HCT116 (cell line): ENCODE measurements at places on chromosomes 3 and 15.
A peak's percentile ranks its signal among the peaks of the same experiment; 100 is the strongest.

DNA sequence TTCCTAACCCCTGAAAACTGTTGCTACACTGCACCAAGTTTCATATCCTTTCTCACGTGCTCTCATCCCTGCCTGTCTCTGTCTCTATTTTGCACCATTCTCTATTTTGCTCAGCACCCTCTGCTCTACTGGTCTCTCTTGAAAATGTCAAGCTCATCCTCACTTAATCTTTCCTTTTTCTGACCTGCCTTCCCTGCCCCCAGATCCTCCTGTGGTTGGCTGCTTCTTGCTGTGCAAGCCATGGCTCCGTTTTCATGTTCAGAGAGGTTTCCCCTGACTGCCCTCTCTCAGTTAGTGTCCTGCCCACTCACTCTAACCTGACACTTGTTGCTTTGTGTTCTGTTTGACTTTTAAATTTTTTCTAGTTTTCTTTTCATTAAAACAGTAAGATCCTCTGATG, 6.0 kb downstream of the CCDC174 start:
- no peak for DNase-seq

GRCh38 chr3:111737706-111738086, 121.4 kb upstream of the PHLDB2 start:
- DNase-seq: no peak

DNA sequence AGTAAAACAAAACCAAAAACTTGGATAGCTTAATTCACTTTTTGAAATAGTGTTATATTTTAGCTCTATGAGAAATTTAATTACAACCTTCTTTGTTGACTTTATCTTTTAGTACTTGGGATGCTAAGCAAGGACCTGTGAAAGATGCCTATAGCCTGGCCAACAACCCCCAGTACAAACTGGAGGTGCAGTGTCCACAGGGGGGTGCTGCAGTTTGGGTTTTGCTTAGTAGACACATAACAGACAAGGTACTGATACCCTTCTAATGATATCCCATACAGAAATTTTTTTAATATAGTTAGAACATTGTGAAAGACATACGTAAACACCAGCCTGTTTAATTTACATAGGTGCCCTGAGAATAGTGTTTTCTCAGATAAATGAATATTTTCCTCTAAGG, 35.3 kb downstream of the CAPN7 start:
- DNase-seq: peak; percentile 13

- DNase-seq: no peak
These were observed 442.9 kb downstream of the ERC2 start for GRCh38 chr3:56025326-56025725.

GRCh38 chr15:28989239-28989830, 103.6 kb downstream of the APBA2 start:
- no peak for DNase-seq

- no peak for DNase-seq
These were observed 9.1 kb downstream of the CORO2B start for GRCh38 chr15:68587769-68588385.

DNA sequence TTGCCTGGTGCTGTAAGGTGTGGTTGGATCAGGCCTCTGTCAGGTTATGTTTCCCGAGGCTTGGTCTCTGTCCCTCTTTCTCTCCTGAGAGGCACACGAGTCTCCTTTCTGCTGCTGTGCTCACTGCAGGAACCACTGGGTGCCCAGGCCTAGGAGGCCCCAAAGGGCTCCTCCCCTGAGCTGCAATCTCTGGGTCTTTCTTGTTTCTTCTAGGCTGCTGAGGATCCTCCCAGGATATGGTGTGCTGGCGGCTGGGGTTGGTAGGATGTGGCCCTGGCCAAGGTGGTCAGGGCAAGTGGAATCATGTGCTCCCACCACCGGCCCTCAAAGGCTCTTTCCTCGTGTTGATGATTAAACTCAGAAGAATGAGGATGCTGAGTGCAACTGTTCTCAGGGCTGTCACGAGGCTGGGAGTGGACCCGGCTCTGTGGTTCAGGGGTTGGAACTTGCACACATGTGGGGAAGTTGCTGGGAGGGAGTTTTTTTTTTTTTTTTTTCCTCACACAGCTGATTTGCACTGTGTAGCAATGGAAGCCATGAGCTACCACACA, 43.6 kb upstream of the CTSH start:
- peak; percentile 54 for DNase-seq

- DNase-seq: no peak
These were observed 3.9 kb upstream of the CXCR6 start for GRCh38 chr3:45939341-45939771.

DNA sequence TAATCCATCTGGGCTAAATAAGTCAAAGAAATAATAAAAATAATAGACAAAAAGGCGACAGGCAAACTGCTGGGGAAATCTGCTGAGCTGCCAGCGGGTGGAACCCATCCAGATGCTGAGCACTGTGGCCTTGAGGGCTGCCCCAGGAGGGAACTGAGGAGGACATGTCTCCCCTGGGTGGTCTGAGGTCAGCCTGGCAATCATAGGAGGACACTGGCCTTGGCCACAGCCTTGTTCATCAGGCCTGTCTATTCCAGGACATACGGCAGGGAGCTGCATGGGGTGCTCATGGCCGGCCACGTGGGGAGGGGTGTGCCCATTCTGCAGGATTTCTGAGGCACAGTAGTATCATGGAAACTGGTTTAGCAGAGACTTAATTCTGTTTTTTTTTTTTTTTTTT, 21.5 kb upstream of the SNRPA1 start:
- no peak for DNase-seq
